ENCODE measurements at places on chromosomes 1 and 21.

GRCh38 chr1:170530972-170531757 lies 801 bp upstream of the GORAB start:
- DNase-seq: no peak

DNA sequence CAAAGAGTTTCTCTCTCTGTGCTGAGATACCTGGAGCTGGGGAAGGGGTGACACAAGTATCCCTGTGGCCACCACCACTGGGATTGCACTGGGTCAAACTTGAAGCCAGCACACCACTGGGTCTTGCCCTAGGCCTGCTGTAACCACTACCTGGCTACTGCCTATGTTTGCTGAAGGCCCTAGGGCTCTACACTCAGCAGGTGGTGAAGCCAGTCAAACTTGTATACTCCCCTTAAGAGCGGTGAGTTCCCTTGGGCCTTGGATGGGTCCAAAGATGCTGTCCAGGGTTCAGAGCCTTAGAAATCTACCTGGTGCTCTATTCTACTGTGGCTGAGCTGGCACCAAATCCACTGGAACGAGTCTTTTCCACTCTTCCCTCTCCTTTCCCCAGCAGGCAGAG lies 47.0 kb upstream of the WDR26 start:
- no peak for DNase-seq

GRCh38 chr1:184803180-184803492 lies 48.5 kb upstream of the EDEM3 start:
- DNase-seq: no peak

GRCh38 chr1:189662190-189662589 lies 815.5 kb downstream of the BRINP3 start:
- DNase-seq: no peak

GRCh38 chr1:83583351-83584014 lies 415.4 kb downstream of the TTLL7 start:
- peak; percentile 29 for DNase-seq

- DNase-seq: peak; percentile 23
Observed at GRCh38 chr1:147243228-147243685, 773 bp downstream of the CHD1L start.

- DNase-seq: no peak
Observed at GRCh38 chr21:22115746-22116145, 1117.5 kb downstream of the NCAM2 start.

DNA sequence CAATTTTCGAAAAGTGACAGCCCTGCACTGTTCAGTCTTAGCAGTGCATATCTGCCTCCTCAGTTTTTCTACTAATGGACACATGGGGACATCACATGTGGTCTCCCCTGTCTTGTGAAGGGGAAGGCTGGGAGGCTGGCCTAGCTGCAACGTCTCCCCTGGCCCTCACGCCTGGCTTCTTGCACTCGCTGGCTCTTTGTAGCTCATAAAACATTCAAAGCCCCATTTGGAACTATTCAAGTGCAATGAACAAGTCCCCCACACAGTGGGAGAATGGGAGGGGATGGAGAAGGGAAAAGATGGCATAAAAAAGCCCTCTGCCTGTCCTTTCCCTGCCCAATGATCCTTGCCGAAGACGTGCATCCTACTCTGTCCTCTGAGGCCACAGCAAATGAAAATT lies 73.6 kb downstream of the PGBD5 start:
- no peak for DNase-seq

GRCh38 chr1:2805801-2806430 lies 4.4 kb upstream of the TTC34 start:
- DNase-seq: no peak

DNA sequence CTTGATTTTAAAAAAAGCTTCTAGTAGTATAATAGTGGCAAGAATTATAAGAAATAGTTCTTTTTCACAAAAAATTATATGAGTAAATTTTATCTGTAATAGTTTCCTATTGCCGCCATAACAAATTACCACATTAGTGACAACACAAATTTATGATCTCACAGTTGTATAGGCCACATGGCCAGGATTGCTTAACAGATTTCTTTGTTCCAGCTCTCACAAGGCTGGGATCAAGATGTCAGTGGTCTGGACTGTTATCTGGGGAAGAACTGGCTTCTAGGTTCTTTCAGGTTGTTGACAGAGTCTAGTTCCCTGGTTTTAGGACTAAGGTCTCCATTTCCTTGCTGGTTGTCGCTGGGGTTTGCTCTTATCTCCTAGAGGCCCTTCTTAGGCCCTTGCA lies 236.4 kb downstream of the USP25 start:
- no peak for DNase-seq

DNA sequence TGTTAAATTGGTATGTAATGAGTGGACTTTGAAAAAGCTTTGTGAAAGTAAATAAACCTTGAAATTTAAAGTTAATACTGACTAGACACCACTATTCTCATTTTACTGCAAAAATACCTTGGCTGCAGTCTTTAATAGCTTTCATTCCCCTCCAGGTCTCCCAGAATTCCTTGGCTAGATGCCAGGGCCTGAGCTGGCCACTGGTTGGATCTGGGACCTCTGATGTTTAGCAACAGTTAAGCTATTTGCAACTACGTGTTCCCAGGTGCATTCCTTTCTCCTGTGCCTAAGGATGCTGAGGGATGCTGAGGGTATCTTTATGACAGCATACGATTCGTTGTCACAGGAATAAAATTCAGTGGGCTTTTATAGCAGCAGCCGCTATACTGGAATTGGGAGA lies 938.7 kb downstream of the TTLL7 start:
- no peak for DNase-seq

DNA sequence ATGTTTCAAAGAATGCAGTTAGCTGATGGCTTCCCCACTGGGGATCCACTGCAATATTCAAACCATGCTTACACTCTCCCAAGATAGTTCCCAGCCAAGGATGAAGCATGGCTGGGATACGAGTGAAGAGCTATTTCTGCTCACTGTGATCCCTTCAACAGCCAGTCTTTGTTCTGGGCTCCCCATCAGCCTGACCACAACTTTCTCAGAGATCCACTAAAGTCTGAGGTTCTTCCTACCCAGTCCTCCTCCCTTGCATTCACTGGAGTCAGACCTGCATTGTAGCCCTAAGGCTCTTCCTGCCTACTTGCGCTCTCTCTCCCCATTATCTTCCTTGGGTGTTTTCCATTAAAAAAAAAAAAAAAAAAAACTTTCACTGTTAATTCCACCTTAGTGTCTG lies 101.4 kb downstream of the TTLL7 start:
- DNase-seq: no peak

DNA sequence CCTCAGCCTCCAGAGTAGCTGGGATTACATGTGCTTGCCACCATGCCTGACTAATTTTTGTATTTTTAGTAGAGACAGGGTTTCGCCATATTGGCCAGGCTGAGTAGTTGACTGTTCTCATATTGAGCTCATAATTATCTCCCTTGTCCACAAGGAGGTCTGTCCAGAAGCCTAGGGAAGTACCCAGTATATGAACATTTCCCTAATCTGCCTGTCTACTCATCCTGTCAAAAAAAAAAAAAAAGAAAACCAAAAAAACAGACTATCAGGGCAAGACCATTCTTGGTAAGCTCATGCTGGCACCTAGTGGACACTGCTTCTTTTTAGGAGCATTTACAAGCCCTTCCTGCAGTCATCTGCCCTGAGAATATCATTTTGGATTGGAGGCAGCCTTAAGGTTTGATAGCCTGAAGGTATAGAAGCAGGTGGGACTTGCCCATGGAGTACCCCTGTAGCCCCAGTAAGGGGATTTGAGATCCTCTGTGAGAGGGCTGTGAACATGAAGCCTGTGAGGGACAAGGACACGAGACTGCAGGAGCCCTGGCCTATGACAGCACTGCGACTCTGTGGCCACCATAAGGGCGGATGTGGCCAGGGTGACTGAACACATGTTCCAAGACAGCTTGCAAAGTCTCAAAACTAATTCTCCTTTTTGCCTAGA lies 10.8 kb upstream of the DUSP12 start:
- peak; percentile 67 for DNase-seq

GRCh38 chr1:31726715-31727114 lies 22.9 kb upstream of the COL16A1 start:
- no peak for DNase-seq

- DNase-seq: no peak
Observed at GRCh38 chr1:6827630-6828165, 42.4 kb downstream of the CAMTA1 start.

Data from CD4-positive, alpha-beta T cell treated with Interleukin-21 for 1 hour (primary cell).